ENCODE measurements at places on chromosomes 3 and 15.

DNA sequence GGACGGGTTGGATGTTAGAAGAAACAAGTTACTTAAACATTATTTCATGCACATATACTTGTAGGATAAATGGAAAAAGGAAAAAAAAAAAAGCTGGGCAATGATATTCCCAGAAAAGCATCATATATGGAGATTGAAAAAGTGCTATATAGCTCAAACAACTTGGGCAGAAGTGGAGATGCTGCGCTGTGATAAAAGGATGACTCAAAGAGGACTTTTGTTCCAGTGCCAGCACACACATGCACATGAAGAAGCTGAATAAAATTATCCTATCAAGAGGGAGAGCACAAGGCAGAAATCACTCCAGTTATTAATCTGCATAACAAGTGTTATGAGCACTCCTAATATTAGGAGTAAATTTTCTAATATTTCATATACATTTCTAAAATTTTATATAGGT lies 30.9 kb downstream of the FRMD4B start:
- DNase-seq = no peak

- no peak for DNase-seq
Observed at GRCh38 chr3:43883729-43884396, 193.1 kb downstream of the ABHD5 start.

DNA sequence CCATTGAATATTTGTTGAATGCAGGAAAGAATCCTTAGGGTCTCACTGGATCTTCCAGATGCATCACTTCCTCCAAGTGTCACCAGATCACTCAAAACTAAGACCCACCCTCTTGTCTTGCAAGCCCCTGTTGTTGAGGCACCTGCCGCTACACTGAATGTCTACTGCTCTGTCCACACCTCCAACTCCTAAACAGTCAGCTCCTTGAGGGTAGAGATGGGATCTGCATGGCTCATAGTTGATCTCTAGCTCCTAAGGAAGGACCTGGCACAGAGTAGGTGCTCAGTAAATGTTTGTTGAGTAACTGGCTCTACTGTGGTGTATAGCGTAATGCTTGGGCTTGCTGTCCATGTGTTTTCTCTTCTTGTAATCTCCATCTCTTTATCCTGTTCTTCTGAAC lies 8.8 kb downstream of the SLC6A20 start:
- no peak for DNase-seq

DNA sequence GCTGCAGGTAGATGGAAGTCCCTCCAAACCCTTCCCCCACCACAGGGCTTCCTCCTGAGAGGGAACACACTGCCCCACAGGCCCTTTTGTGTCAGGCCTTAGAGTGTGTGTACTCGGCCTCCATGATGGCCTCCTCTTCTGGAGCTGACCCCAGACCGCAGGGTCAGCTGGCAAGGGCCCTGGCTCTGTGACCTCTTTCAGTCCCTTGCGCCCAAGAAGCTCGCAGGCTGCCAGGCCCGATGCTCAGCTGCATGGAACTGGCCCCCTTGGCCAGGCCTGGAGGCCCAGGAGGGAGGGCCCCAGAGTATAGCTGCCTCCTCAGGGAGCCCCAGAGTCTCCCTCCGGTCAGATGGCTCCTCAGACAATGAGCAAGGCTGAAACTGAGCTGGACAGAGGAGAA lies 23.4 kb upstream of the ANKDD1A start:
- DNase-seq = no peak

- no peak for DNase-seq
Observed at GRCh38 chr3:128354788-128355542, 111.7 kb downstream of the DNAJB8 start.

- DNase-seq = no peak
Observed at GRCh38 chr3:57911593-57911992, 96.6 kb upstream of the FLNB start.

DNA sequence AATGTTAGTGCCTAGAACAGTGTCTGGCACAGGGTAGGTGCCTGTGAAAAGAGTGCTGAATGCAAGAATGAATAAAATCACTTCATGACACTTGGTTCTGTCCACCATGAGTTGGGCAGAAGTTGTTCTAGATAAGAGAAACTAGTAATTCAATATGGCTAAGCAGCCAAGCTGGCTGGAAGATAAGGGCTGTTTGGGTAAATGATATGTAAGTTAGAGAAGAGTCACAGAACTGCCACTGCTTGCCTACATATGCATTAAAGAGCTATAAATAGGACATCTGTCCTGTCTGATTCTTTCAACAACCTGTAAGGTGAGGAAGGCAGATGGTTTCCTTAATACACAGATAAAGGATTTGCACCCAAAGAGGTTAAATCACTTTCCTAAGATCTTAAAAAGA lies 13.1 kb downstream of the MTMR10 start:
- DNase-seq = no peak

DNA sequence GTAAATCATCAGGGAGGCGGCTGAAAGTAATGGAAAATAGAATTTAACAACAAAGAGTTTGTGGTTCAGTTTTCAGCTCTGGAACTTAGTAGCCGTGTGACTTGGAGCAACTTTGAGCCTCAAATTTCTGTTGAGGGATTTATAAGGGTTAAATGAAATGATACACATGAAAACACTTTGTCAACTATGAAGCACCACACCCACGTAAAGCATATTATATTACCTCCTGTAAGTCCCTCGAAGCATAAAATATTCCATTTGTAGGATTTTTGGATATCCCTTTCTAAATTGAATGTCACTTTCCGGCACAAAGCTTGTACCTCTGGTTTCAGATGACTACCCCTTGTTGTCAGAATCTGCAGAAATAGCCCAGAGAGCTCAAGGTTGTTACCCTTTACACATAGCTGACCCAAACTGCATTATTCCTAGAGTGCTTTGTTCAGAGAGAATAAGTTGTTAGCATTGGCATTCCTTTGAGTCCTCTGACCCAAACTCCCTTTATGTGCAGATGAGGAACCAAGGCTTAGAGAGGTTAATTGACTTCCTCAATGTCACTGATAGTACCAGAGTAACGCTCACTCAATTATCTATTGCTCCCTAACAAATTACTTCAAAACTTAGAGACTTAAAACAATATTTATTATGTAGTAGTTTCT lies 187.9 kb upstream of the UMPS start:
- DNase-seq = no peak

DNA sequence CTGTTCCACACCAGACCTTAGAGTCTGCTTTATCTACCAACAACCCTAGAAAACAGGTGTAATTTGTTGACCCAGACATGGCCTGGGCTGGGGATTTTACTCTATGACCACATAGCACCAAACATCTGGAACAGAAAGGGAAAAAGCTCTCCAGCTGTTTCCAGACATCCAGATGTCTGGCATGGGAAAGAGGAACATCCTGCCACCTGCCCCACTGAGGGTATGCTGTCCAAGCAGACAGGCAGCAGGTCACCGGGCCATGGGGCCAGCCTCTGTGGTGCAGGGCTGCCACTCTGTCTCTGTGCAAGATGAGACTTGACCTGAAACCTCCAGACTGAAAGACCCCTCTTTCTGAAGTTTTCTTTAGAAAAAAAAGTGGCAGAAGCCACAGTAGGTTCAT lies 359.3 kb upstream of the ICE2 start:
- no peak for DNase-seq

GRCh38 chr15:28185148-28185895 lies 86.2 kb upstream of the OCA2 start:
- no peak for DNase-seq

DNA sequence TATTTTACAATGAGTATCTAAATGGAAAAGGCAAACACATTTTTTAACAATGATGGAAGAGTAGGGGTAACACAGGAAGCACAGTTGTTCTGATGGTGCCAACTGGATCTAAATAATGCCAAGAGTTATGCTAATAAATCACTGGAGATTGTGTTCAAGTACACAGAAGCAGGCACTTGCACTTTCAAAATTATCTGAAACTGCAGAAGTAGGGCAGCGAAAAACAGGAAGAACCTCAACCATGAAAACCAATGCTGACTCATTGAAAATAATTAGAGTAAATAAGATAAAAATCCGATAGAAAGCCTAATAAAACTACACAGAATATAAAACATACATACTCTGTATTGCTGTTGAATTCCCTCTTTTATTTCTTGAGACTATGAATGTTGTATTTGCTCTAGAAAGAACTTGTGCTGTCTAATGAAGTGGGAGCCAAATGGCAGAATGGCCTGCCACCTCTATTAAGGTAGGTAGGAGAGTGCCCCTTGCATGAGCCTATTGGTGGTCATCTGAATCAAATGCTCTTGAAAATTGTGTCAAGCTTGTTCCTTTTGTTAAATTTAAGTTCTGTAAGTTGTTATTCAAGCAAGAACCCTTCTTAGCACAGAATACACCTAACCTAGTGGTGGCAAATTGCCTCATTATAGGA lies 93.7 kb downstream of the ABI3BP start:
- no peak for DNase-seq

DNA sequence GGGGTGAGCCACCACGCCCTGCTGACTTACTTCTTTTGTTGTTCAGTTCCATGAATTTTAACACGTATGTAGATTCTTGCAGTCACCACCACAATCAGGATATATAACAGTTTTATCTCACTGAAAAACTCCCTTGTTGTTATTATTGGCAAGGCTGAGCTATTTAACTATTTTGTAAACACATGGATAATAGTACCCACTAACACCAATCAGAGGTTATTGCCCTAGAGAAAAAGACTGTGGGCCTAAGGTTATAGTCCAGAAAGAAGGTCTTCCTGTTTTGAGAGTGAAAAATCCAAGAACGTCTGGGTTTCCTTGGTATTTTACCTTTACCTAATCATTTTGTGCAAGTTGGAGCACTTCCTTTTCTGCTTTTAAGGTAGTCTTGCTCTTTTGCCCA lies 9.5 kb downstream of the ZWILCH start:
- no peak for DNase-seq

- no peak for DNase-seq
Observed at GRCh38 chr15:39192979-39193560, 387.8 kb upstream of the THBS1 start.

- no peak for DNase-seq
Observed at GRCh38 chr15:76470691-76471090, 134.1 kb downstream of the ISL2 start.

DNA sequence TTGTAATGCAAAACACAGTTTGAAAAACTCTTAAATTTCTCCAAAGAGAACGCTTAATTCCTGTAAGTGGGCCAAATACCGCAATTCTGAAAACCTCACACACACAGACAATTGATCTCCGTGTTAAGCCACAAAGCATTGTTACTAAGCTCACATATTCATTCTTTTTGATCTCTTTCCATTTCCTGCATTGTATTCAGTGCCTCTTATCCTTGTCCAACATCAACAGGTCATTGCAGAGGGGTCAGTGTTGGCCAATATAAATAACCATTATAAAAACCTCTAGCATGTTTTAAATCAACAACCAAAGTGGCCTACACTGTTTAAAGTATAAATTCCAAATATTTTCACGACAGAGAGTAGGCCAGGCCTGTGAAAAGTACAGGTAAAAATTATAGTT lies 171.1 kb downstream of the PDZRN3 start:
- no peak for DNase-seq

GRCh38 chr15:29566914-29567313 lies 255.4 kb downstream of the TJP1 start:
- no peak for DNase-seq

DNA sequence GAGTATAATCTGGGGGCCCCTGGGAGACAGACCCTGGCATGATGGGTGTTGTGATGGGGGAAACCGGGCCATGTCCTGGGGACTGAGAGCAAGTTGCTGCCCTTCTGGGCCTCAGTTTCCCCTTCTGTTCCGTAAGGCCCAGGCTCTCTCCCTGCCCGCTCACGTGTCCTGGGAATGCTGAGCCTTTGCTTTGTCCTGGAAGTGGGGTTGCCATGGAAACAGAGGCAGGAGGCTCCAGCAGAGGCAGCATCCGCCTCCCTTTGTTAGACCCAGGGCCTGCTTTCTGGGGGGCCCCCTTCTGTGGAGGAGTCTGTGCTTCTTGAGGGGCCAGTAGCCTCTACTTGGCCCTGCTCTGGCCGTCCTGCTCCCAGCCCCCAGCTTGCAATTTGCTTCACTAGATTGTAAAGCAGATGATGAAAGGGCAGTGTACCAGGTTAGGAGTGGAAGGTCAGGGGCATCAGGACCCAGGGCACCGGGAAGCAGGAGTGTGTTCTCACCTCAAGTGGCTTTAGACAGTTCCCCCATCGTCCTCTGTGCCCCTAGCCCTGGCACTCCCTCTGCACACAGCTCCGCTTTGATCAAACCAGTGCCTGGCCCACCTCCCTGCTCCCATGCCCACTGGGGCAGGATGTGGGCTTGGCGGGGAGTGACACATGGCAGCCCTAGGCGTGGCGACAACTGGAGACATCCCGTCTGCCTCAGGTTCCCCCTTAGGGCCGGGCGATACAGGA lies 105.6 kb downstream of the FBLN2 start:
- no peak for DNase-seq

- no peak for DNase-seq
Observed at GRCh38 chr3:68256635-68257223, 602.3 kb upstream of the SUCLG2 start.

GRCh38 chr3:49914906-49915305 lies 11.2 kb upstream of the MST1R start:
- DNase-seq = no peak

DNA sequence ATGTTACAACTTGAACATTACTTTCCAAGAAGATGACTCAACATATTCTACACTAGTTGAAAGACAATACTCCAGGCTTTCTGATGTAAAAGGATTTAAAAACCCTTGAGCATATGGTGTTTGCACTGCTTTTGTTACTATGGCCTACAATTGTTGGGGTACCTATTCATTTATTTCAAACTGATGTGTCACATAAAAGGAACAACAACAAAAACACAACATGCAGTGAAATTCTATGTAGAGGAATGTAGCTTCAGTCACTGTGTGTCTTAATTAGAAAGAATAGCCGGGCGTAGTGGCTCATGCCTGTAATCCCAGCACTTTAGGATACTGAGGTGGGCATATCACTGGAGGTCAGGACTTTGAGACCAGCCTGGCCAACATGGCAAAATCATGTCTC lies 1.6 kb downstream of the SPATA16 start:
- DNase-seq = no peak

DNA sequence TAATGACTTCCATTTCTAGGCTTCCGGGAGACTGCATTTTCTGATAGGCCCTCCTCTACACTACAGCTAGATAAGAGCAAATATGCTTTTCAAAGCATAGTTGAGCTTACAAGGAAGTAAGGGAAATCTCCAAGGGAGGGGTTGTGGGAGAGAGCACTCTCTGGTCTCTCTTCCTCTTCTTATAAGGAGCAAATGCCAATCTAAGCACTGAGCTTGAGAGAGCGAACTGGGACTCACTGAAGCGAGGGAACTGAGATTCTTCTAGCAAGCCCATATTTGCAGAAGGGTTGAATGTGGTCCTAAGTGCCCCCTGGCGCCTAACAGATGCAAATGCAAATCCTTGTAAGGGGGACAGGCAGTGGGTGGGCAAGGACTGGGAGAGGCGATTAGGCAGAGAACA lies 164.8 kb downstream of the ERC2 start:
- no peak for DNase-seq

- DNase-seq = no peak
Observed at GRCh38 chr15:96324940-96325540, 5.5 kb upstream of the NR2F2 start.

- no peak for DNase-seq
Observed at GRCh38 chr15:68012911-68013310, 41.2 kb upstream of the PIAS1 start.

Measured in stimulated activated CD8-positive, alpha-beta memory T cell treated with anti-CD3 and anti-CD28 coated beads, Interleukin-4, amount 100 ng/mL, for 1 hour (primary cell).